ENCODE measurements at places on chromosomes 7 and 10. TPM values are rescaled to one million over a fixed set of nuclear protein-coding genes. Genes with fewer than 3 reads are reported as not detected.

NPS gene
- not detected for total RNA-seq

SOSTDC1 gene
- 0.56 TPM for total RNA-seq

AGAP4 gene
- total RNA-seq: 3.2 TPM

SCIN gene
- total RNA-seq: not detected

PRRT4 gene
- total RNA-seq: not detected

GNAI1 gene
- 22.5 TPM for total RNA-seq

TMEM139 gene
- 3.0 TPM for total RNA-seq

MRLN gene
- not detected for total RNA-seq

VWDE gene
- total RNA-seq: 0.05 TPM

- H3K4me1 ChIP-seq: no peaks in the 10 kb centered on the region
- H3K4me3 ChIP-seq: no peak overlapping the region
- H3K27me3 ChIP-seq: no peaks in the 10 kb centered on the region
These were observed 34.8 kb downstream of the SEMA3E start for GRCh38 chr7:83614112-83614511.

DNA sequence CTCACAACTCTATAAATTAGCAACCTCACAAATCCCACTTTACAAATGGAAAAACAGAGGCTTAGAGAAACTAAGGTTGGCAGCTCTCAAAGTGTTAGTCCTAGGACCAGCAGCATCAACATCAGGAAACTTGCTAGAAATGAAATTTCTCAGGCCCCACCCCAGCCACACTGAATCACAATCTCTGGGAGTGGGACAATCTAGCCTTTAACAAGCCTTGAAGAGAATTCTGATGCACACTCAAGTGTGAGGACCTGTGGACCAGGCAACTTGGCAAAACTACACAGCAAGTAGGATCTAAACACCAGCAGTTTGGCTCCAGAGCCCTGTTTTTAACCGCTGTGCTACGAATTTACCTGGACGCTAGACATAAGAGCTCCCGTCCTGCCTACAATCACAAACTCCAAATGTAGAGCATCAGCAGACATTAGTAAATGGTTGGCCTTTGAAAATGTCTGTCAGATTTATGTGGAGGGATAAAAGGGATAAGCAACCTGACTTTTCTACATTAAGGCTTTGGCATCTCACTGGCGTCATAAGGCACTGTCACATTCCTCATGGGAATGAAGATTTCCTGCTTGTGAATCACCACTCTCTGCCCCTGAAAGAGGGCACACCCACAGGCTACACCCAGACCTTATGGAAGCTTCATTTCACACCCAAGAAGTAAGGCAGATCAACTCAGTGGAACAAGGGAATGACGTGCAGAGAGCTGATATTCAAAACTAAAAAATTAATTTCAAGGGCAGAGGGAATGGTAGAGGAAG lies 34.5 kb downstream of the PPP1R3C start:
- no peak overlapping the region for H3K4me3 ChIP-seq
- DNase-seq: no peak
- no peaks in the 10 kb centered on the region for H3K4me1 ChIP-seq
- no peaks in the 10 kb centered on the region for H3K27me3 ChIP-seq
- no peak overlapping the region for H3K27ac ChIP-seq
- no peaks in the 10 kb centered on the region for H3K36me3 ChIP-seq

- H3K27me3 ChIP-seq: no peaks in the 10 kb centered on the region
- no peaks in the 10 kb centered on the region for H3K4me1 ChIP-seq
- H3K36me3 ChIP-seq: no peaks in the 10 kb centered on the region
- no peak overlapping the region for H3K4me3 ChIP-seq
These were observed 32.0 kb upstream of the PLEKHA1 start for GRCh38 chr10:122342293-122343134.

DNA sequence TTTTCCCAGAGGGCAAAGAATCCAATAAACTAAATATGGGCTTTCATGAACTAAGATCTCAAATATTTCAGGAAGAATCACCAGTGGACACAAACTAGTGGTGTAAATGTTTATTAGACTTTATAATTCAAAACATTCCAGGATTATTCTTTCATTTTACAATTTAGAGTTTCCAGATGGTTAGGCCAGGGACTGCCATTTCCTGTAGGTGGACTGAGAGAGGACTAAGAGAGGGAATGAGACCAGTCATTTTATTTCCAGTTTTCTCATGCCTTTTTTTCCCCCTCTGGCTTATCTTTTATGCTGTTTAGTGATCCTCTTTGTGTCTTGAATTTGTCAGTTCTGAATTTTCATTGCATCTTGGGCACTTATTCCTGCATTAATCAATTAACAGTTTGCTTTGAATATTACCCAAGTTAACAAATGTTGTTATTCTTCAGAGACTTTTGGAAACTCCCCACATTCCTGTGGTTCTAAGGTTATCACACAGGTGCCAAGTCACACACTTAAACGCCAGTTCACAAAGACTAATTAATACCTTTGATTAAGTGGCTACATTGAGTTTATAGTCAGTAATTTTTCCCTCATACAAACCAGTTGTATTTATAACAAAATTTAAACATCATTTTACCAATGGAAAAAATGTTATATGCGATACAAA lies 12.3 kb downstream of the CISD1 start:
- no peaks in the 10 kb centered on the region for H3K36me3 ChIP-seq
- no peak overlapping the region for H3K4me3 ChIP-seq

- H3K4me1 ChIP-seq: peaks cover 4% of the 10 kb centered on the region
- no peak overlapping the region for H3K4me3 ChIP-seq
- no peak overlapping the region for H3K27ac ChIP-seq
- DNase-seq: no peak
- H3K27me3 ChIP-seq: no peaks in the 10 kb centered on the region
These were observed 56.8 kb downstream of the AUTS2 start for GRCh38 chr7:69654849-69655707.

GRCh38 chr7:17020250-17020649 lies 138.5 kb upstream of the AGR3 start:
- H3K4me3 ChIP-seq: no peak overlapping the region
- H3K27me3 ChIP-seq: no peaks in the 10 kb centered on the region

DNA sequence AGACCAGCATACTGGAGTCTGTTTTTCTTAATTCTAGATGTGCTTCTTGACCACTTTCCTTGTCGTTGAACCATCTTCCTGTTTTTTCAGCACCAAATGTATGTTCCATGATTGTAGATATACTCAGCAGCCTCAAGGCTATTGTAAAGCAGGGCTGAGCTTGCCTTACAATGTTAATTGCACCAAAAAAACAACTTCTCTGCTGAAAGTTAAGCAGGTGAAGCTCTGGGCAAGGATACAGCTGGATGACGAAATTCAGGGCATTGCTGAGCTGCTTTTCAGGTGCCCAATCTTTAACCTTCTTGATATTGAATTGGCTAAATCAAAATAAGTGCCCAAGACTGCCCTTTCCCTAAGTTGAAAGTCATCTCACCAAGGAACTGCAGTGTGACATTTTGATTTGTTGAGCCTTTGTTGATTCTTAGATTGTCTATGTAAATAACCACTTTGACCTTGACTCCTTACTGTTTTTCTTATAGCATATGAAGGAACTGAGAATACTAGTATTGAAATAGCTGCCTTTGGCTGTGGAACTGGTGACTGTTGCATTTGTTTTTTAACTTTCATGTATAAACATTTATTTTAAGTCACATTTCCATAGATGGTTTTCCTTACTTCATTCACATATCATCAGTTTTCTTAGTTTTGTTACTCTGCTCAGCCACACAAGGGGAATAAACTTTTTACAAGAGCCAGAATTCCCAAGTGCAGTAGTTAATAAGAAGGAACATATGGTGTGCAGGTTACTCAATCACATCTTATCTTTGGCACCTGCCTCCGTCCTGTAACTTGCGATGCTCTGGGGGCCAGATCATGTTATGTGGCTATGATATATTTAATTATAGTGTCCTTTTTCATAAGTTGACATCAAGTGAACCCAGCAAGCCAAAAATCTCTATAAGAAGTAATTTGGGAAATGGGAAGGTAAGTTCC lies 3.1 kb downstream of the AHCYL2 start:
- H3K4me3 ChIP-seq: no peak overlapping the region
- no peak for DNase-seq

- no peaks in the 10 kb centered on the region for H3K27me3 ChIP-seq
- no peaks in the 10 kb centered on the region for H3K4me1 ChIP-seq
- H3K27ac ChIP-seq: no peak overlapping the region
- H3K36me3 ChIP-seq: peaks cover 34% of the 10 kb centered on the region
- DNase-seq: no peak
These were observed 7.0 kb downstream of the MSS51 start for GRCh38 chr10:73426318-73426717.

DNA sequence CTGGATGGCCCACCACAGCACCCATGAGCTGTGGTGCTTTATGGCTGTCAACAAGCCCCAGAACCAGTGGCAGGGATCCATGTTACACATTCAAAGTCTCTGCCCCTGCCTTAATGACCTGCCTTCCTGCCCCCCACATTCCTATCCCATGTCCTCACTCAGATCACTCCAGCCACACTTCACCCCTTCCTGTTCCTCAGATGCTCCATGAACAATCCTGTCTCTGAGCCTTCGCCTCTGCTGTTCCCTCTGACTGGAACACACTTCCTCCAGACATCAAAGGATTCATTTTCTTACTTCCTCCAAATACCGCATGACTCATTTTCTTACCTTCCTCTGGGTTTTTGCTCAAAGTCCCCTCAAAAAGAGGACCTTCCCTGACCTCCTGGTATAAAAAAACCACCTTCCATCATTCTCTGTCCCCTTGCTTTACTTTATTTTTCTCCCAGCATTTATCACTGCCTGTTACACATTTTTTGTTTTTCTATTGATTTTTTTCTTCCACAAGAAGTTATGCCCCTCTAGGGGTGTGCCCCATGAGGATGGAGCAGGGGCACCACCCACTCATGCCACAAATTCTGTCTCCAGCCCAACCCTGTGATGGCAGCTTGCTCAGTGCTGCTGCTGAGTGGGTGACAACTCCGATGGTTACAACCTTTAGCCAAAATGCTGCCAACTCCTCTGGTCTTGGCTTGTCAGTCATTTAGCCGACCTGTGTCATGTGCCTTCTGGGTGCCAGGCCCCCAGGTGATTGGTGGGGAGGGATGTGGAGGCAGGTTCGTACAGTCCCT lies 18.2 kb downstream of the COL13A1 start:
- no peak for DNase-seq
- H3K36me3 ChIP-seq: no peaks in the 10 kb centered on the region
- H3K4me1 ChIP-seq: no peaks in the 10 kb centered on the region

- no peaks in the 10 kb centered on the region for H3K4me1 ChIP-seq
- no peak overlapping the region for H3K27ac ChIP-seq
- DNase-seq: no peak
- H3K4me3 ChIP-seq: no peak overlapping the region
- H3K36me3 ChIP-seq: no peaks in the 10 kb centered on the region
- no peaks in the 10 kb centered on the region for H3K27me3 ChIP-seq
These were observed 11.6 kb downstream of the SLC29A4 start for GRCh38 chr7:5294169-5294987.

- H3K27me3 ChIP-seq: no peaks in the 10 kb centered on the region
- no peak overlapping the region for H3K27ac ChIP-seq
These were observed 46.0 kb downstream of the ZNRF2 start for GRCh38 chr7:30330134-30331111.

DNA sequence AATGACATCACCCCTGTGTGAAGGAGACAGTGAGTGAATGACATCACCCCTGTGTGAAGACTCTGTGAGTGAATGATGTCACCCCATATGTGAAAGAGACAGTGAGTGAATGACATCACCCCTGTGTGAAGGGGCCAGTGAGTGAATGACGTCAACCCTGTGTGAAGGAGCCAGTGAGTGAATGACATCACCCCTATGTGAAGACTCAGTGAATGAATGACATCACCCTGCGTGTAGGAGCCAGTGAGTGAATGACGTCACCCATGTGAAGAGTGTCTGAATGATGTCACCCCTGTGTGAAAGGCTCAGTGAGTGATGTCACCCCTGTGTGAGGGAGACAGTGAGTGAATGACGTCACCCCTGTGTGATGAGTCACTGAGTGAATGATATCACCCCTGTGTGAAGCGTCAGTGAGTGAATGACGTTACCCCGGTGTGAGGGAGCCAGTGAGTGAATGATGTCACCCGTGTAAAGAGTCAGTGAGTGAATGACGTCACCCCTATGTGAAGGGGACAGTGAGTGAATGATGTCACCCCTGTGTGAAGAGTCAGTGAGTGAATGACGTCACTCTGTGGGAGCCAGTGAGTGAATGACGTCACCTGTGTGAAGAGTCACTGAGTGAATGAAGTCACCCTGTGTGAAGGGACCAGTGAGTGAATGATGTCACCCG lies 478.1 kb downstream of the PTPRN2 start:
- DNase-seq: no peak
- H3K27me3 ChIP-seq: no peaks in the 10 kb centered on the region
- no peak overlapping the region for H3K27ac ChIP-seq
- H3K36me3 ChIP-seq: no peaks in the 10 kb centered on the region
- no peaks in the 10 kb centered on the region for H3K4me1 ChIP-seq
- H3K4me3 ChIP-seq: no peak overlapping the region

DNA sequence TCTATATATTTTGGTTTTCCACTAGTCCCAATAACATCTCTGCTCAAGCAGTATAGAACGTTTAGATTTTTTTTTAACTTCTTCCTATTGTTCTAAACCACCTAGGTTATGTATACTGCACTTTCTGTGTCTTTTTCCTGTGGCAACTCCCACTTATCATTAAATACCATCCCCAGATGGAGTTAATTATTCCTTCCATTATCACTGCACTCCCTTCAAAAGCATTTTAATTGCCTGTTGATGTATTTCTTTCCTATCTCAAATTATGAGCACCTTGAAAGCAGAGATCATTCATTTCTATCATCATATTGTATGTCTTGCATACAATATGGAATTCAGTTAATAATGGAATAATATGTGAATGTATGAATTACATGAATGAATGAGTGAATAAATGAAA lies 148.0 kb downstream of the HGF start:
- H3K36me3 ChIP-seq: no peaks in the 10 kb centered on the region
- no peak overlapping the region for H3K4me3 ChIP-seq
- no peaks in the 10 kb centered on the region for H3K27me3 ChIP-seq

GRCh38 chr10:43338117-43338516 lies 33.3 kb upstream of the FXYD4 start:
- no peaks in the 10 kb centered on the region for H3K27me3 ChIP-seq
- H3K27ac ChIP-seq: no peak overlapping the region
- H3K4me3 ChIP-seq: no peak overlapping the region

GRCh38 chr10:114831186-114831867 lies 9.7 kb downstream of the FHIP2A start:
- DNase-seq: no peak
- H3K4me3 ChIP-seq: no peak overlapping the region
- peaks cover 1% of the 10 kb centered on the region for H3K4me1 ChIP-seq
- no peaks in the 10 kb centered on the region for H3K27me3 ChIP-seq
- H3K36me3 ChIP-seq: peaks cover 22% of the 10 kb centered on the region

GRCh38 chr10:121310151-121310711 lies 288.0 kb downstream of the FGFR2 start:
- no peak for DNase-seq
- H3K4me1 ChIP-seq: no peaks in the 10 kb centered on the region
- no peak overlapping the region for H3K27ac ChIP-seq
- H3K4me3 ChIP-seq: no peak overlapping the region
